EH (cell line): ENCODE measurements at places on chromosomes 11 and 22.

DNA sequence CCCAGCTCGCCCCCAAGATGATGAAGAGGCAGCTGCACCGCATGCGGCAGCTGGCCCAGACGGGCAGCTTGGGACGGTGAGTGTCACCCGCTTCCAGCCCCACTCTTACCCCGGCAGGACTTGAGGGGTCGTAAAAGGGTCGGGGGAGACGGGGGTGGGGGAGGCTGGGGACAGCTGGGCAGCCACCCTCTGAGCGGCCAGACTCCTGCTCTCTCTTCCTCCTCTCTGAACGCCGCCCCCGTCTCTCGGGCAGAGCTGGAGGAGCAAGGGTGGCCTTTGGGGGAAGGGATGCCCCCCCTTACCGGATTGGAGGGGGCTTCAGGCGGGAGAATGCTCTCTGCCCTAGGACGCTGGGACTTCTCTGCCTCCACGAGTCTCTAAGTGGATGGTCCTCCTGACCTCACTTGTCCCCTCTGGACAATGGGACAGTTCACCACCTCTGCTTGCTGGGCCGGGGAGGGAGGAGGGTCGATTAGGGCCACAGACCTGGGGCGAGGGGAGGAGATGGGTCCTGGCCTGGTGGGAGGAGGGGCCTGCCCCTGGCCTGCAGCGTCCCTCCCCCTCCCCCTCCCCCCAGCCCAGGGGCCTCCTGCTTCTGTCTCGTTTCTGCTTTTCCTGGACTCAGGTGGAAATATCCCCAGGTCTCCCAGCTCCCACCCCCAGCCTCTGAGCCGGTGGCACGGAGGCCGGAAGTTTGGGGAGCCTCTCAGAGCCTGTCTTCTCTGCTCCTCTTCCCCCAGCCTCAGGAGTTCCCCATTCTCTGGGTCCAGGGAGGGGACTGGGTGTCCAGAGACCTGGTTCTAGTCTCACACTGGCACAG, 512 bp downstream of the SH3BP1 start:
- no peak for DNase-seq

DNA sequence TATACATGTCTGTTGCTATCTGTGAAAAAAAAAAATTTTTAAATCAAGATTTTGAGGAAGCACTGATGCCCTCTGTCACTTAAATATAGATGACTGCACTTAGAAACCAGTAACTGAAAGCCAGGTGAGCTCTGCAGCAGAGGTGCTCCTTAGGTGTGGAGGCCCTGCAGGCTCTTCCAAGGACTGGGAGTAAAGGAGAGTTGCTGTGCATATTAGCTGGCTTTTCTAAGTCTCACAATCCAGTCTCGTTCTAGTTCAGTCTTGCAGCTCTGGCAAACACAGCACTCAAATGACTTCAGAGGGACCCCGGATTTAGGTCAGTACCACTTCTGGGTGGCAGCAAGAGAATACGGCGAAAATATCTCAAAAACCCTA, 61.0 kb downstream of the LARGE2 start:
- no peak for DNase-seq

- DNase-seq: no peak
These were observed 9.0 kb downstream of the GNAZ start for GRCh38 chr22:23079240-23079768.

- no peak for DNase-seq
These were observed 125.2 kb downstream of the ETS1 start for GRCh38 chr11:128462189-128462588.
